CD4-positive, alpha-beta T cell treated with Interleukin-10 for 1 hour (primary cell): ENCODE measurements at places on chromosomes 16 and 17.
A peak's percentile ranks its signal among the peaks of the same experiment; 100 is the strongest.

GRCh38 chr16:81816351-81816750, 37.3 kb downstream of the PLCG2 start:
- no peak for DNase-seq

DNA sequence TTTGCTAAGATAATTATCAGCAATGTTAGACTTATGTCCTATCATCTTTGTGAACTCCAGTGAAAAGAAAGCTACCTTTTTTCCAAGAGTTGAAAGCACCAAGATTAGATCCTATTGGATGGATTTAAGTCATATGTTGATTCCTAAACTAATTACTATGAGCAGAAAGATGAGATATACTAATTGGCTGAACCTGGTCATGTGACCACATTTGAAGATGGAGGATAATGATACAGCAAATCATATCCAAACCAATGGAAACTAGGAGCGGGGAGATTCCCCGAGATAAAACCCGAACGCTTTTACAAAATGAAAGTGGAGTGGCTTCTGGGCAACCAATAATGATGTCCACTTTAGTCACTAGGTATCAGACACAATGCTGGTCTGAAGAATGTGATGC, 1060.2 kb upstream of the EEF2KMT start:
- no peak for DNase-seq

GRCh38 chr17:37100231-37100630, 151.5 kb downstream of the AATF start:
- no peak for DNase-seq

- no peak for DNase-seq
Measured at GRCh38 chr17:50693036-50693682, 14.6 kb downstream of the ANKRD40 start.

GRCh38 chr16:5852151-5852550, 754.6 kb upstream of the EEF2KMT start:
- DNase-seq: no peak

DNA sequence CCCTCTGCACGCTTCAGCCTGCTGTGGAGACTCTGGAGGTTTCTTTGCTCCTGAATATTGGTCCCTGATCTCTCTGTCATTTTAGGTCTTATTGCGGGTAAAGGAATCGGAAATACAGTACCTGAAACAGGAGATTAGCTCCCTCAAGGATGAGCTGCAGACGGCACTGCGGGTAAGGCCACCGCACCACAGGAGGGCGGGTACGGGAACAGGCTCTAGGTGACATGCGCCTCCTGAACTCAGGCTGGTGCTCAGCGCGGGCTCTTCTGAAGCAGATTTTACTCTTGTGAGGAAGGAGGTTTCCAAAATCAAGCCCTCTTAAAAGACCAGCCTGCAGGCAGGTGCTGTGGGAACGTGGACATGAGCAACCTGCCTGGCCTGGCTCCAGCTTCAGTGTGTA, 29.8 kb downstream of the PLD6 start:
- peak; percentile 25 for DNase-seq

- no peak for DNase-seq
Measured at GRCh38 chr16:50365791-50366575, 2.8 kb downstream of the BRD7 start.

- no peak for DNase-seq
Measured at GRCh38 chr17:27585153-27585681, 45.8 kb upstream of the LGALS9 start.

DNA sequence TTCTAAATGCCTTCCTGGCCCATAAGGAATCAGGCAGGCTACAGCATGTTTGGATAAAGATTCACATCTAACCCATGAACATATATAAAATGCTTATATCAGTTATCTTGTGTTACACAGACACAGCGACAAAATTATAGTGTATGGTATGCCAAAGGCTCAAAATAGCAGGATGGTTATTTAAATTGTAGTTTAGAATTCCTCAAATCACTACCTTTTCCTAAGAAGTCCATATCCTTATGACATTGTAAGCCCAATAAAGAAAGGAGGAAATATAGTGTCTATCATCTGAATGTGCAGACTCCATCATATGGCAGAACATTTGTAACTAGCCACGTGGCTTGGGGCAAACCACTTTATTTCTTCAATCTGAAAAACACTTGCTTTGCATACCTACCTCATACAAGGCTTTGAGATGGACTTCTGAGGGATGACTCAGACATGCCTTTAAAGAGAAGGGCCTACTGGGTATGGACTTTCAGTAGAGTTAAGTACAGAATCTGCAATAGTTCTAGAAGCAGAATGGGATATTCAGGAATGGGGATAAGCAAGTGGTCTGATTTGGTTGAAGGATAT, 12.1 kb upstream of the DHX8 start:
- DNase-seq: no peak

DNA sequence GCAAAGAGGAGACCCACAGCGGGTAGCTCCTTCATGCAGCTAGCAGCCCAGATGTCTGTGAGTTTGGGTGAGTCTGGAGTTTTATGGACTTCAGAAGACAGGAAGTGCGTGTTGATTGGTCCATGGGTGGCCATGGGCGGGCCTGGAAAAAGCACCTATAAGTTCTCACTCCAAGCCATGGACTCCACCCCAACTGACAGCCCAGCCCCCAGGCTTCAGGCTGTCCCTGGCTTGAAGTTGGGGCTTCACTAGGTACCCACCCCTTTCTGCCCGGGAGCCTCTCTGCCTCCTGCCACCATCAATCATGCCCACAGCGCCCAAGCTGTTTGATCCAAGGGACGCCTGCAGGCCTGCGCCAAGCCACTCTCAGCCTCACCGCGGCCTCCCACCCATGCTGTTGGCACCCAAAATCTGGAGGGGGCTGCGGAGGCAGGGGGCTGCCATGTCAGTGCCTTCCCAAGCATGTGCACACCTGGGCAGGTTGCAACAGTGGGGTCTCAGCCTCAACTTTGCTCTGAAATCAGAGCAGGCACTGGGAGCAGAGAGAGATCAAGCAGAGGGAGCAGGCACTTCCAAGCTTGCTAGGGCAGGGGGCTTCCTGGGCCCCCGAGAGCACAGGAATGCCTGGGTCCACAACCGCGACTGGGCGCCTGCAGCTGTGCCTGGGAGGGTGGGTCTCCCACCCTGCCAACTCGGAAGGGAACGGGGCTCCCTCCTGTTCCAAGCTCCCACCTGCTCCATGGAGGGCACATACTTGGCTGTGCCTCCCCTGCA, 1503.7 kb downstream of the CDH11 start:
- DNase-seq: no peak

DNA sequence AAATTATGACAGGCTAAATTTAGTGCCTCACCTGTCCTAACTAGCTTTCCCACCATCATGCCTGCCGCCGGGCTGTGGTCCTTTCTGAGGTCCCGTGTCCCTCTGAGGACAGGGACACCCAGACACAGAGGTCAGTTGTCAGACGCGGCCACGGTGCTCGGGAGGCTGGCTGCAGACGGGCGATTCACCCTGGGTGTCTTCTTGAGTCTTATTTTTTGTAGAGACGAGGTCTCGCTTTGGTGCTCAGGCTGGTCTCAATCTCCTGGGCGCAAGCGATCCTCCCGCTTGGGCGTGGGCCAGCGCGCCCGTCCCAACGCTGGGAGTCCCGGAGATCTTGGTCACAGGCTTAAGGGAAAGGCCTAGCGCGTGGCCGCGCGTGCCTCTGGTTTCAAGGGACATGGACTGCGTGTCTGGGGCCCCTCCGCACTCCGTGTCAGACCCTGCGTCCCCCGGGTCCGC, 797 bp upstream of the RAB11FIP3 start:
- no peak for DNase-seq

GRCh38 chr17:6101706-6102105, 31.5 kb downstream of the WSCD1 start:
- no peak for DNase-seq

GRCh38 chr16:31875928-31876547, 2.4 kb downstream of the ZNF267 start:
- DNase-seq: peak; percentile 31

DNA sequence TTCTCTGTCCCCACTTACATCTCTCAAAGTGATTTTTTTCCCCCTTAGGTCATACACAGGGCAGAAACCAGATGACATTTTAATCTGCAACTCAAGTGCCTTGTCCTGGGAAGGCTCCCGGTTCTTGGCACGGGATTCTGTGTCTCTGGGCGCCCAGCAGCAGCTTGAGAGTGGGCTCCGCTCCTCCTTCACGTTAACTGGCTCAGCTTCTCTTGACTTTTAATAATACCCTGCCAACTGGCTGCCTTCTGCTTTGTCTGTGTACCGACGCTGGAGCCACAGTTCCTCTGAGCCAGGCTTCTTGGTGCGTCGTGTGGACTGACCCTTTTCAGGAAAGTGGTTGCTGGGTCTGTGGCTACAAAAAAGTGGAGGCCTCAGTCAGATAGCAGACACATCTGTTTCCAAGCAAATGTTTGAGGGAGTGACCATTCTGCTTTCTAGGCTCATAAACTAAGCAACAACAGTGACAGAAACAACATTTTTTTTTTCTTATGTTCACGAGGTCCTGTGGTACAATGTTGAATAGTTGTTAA, 64.9 kb downstream of the IRF8 start:
- DNase-seq: no peak

DNA sequence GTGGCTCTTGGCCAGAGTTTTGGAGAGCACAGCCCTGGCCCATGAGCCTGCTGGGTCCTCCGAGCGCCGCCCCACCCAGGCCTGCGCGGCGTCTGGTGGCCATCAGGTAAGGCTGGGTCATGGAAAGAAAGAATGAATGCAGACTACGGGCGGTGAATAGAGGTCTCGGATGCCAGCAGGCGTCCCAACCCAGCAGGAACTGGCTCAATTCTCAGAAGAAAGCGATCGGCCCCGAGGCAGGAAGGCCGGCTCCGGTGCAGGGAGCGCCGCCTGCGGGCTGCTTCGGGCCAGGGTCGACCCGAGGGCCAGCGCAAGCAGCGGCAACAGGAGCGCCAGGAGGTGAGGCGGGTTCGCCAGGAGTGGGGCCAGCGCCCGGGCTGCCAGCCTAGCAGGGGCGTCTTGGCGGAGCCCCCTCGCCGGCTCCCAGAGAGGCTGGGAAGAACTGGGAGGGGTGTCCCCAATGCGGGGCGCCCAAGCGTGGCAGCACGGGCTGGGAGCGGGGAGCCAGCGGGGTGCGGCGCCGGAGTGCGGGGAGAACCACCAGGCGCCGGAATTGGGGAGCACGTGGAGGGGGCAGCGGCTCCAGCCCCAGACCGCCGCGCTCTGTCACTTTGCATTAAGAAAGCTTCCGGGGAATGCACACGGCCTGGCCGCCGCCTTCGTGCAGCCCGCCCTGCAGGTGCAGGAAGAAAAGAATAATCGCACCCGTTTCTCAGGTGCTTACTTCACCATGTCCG, 7.1 kb upstream of the TMC5 start:
- DNase-seq: no peak

- no peak for DNase-seq
Measured at GRCh38 chr17:76972046-76972641, 103.9 kb downstream of the MGAT5B start.

GRCh38 chr17:32276171-32276601, 10.6 kb downstream of the RHBDL3 start:
- no peak for DNase-seq
